ENCODE measurements at places on chromosomes 7 and 10.

DNA sequence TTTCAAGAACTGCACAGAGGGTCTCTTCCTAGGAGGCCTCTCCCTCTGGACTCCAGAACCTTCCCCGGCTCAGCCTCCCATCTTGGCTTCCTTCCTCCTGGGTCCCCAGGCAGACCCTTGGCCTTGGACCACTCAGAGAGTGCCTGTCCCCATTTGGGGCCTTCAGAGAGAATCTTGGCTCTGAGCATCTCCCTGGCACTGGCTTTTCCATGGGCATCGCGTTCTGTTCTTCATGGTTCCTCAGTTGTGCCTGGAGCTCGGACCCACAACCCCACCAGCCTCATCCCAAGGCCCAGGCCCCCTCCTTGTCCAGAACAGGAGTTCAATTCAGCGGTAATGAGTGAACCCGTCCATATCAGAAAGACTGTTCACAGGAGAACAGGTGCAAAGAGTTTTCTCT, 73.4 kb downstream of the VIPR2 start:
- no peak for DNase-seq

DNA sequence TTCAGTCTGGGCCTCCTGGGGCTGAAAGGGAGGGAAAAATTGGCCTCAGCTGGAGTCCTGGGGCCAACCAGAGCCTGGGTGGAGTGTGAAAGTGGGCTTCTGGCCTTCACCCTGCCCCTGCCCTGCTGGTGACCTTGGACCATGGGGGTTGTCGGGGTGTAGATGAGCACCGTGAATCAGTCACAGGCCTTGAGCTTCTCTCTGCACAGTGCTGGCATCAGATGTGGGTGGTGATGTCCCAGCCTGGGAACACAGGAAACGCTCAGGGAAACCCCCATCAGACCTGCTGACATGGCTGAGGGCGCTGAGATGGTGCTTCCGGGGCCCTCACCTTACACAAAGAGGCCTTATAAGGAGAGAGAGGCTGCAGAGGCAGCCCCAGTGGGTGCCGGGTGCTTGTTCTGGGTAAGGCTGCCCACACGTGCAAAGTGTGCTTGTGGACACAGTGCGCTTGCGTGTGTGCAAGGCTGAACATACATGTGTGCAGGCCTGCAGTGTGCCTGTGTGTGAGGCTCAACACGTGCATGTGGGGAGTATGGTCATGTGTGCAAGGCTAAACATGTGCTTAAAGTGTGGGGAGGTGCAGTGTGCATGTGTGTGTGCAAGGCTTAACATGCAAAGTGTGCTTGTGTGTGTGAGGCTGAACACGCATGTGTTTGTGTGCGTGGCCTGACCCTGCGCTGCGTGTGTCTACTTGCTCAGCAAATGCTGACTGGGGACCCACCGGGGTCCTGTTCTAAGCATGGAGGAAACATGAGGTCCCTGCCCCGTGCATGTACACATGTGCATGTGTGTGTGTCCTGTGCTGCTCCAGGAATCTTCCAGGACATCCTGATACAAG, 6.5 kb downstream of the ARPC1B start:
- no peak for DNase-seq

DNA sequence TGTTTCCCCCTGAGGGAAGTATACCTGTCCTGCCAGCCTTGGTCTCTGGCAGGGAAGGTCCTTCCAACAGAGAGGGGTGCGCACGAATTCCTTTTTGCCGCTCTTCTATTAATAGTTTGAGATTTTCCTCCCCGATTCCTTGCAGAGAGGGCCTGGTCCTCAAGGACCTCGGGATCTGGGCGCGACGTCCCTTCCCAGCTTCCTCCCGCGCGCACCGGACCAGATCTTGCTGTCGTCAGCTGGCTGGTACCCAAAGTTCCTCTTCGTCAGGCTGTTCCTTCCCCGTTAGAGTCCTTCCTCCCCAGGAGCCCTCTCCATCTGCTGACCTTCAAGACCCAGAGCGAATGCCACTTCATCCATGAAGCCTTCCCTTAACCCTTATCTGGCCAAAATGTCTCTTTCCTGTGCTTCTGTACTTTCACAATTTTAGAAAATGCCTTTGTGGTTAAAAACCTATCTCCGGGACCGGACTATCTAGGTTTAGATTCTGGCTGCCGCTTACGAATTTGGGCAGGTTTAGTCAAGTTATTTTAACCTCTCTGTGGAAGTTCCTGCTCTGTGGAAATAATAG, 851 bp upstream of the GOT1 start:
- peak; percentile 2 for DNase-seq

DNA sequence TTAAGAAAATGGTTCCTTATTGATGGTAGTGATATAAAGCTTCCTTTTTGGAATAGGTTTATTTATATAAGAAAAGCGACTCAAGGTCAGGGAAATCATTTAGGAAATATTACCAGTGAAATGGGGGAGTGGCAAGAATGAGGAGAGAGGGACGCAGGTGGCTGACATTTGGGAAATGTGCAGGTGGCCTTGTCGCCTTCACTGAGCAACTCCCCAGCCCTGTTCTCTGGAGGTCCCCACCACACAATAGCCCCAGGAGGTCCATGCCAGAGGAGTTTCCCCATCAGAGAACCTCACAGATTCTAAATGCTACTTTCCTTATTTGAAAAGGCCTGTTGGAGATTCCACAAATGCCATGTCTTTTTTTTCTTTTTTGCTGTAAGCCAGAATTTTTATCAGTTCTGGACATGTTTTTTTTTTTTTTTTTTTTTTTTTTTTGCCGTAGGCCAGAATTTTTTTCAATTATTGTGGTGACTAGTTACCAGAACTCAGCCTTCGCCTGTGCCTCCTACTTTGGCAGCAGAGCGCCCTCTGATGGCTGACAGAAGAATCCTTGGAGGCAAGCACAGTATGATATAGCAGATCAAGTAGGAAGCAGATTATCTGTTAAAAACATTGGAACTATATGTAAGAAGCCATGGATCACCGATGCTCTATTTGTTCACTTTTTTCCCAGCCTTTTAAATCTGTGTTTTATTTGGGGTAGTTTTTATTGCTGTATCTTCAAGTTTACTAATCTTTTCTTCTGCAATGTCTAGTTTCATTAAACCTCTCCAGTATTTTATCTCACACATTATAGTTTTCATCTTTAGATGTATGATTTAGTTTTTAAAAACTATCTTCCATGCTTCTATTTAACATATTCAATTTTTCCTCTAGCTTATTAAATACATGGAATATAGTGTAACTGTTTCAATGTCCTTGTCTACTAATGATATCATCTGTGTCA, 18.6 kb downstream of the OPALIN start:
- peak; percentile 11 for DNase-seq

DNA sequence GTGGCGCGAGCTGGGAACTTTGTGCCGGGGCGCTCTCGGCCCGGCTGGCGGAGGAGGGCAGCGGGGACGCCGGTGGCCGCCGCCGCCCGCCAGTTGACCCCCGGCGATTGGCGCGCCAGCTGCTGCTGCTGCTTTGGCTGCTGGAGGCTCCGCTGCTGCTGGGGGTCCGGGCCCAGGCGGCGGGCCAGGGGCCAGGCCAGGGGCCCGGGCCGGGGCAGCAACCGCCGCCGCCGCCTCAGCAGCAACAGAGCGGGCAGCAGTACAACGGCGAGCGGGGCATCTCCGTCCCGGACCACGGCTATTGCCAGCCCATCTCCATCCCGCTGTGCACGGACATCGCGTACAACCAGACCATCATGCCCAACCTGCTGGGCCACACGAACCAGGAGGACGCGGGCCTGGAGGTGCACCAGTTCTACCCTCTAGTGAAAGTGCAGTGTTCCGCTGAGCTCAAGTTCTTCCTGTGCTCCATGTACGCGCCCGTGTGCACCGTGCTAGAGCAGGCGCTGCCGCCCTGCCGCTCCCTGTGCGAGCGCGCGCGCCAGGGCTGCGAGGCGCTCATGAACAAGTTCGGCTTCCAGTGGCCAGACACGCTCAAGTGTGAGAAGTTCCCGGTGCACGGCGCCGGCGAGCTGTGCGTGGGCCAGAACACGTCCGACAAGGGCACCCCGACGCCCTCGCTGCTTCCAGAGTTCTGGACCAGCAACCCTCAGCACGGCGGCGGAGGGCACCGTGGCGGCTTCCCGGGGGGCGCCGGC, 870 bp downstream of the FZD1 start:
- no peak for DNase-seq

GRCh38 chr7:26664735-26665416, 199.5 kb downstream of the SKAP2 start:
- DNase-seq, result no peak

- DNase-seq, result no peak
Observed at GRCh38 chr10:110672580-110672919, 28.4 kb downstream of the RBM20 start.

DNA sequence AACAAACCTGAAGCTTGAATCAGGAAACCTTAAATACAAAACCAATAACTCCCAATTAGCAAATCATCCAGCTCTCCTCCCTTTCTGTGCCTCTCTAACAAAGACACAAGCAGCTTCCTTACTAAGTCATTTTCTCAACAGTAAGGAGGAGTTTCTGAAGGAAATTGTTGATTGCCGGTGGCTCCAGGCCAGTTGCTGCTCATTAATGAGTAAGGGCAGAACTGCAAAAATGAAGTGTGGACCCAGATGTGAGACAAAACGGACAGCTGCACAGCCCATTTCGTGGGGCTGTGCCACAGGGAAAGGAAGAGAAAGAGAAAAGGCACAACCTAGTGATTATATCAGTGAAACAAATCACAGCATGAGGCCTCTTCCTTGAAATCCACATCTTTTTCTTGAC, 42.8 kb upstream of the RHOBTB1 start:
- DNase-seq, result no peak

DNA sequence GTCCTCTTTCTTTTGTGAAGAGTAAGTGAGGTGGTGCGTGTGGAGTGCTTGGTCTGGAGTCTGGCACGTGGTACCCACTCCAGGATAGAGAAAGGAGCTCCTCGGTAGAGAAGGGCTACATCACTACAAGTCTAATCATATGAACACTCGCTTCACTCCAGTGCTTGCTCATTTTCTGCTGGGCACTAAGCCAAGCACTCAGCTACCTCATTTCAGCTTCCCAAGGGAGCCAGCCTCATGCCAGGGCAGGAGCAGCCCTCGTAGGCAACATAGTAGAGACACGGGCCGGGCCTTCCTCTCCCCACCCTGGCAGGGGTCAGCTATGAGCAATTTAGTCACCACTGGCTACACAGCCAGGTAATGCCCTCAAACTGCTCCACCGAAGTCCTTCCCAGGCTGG, 11.4 kb upstream of the HSPA12A start:
- DNase-seq, result no peak

DNA sequence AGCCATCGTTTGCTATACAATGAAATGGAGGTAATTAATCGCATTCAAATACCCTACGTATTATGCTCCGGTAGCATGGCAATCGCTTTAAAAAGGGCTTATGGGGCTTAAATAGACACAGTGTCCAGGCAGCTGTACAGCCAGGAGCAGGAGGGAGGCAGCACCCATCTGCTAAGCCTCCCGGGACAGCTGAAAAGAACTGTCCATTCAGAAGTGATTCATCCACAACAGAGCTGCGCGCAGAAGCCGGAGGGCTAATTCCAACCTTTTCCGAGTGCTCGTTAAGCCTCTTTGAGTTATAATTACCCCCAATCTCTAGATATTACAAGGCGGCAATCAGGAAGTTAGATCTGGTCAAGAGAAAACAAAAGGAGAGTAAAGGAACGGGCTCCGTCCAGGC, 58.3 kb downstream of the DPYSL4 start:
- no peak for DNase-seq
